Inflammatory macrophage treated with lipopolysaccharide for 4 hours (primary cell): ENCODE measurements at places on chromosomes 12 and 14.

DNA sequence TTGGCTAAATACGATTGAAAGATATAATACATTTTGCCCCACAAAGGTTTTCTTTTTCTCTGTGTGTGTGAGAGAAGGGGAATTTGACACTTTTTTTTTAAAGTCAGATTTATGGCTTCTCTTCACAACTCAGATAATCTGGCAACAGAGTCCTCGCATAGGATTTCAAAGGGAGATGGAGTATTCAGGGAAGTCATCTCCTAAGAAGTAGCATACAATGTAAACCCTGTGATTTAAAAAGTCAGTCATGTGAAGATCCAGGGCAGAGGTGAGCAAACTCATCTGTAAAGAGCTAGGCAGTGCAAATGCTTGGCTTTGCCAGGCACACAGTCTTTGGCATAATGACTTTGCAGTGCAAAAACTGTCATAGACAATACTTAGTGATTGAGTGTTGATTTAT lies 1526.3 kb downstream of the AACS start:
- DNase-seq: no peak

- DNase-seq: no peak
Observed at GRCh38 chr14:104930526-104931303, 6.0 kb downstream of the PLD4 start.

DNA sequence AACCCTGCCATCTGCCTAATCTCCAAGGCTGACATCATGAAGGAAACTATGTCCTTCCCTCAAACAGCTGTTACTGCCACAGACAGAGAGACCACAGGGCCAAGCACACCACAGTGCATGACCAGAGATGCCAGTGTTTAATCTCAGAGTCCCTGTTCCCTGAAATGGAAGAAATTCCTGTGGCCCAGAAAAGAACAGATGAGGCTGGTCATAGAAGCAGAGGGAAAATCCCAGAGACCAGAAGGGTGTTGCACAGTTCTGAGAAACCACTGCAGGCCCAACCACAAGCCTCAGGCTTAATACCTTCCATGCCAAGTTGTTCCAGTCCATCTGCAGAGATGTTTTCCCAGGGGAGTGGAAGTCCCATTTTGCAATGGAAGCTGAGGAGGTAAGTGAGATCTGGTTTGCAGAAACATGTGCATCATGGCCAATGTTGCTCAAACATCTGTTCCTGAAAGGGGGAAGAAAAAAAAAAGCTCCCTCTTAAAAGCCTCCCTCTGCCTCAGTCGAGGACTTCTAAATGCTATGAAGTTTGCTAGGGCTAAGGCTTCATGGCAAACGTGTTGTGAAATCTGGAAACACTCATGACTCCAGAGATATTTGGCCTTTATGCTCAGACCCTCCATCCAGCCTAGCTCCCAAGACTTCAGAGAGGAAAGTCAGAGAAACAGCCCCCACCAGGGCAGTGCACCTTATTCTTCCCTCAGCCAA lies 98.6 kb downstream of the SCARB1 start:
- DNase-seq: peak; percentile 50

DNA sequence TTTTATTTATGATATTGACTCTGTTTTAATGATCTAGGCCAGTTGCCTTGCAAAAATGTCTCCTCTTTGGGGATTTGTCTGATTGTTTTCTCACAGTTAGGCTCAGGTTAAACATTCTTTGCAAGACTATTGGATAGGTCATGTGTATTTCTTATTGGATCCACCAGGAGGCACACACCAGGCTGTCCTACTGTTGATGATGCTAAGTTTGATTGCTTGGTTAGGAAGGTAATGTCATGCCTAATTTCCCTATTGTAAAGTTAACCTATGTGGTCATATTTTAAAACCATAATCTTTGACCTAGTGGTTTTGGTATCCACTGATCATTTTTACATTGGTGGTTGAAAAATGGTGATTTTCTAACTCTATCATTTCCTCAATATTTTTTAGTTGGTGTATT lies 137.1 kb downstream of the BRMS1L start:
- DNase-seq: no peak
